ENCODE measurements at places on chromosomes 4 and X.

DNA sequence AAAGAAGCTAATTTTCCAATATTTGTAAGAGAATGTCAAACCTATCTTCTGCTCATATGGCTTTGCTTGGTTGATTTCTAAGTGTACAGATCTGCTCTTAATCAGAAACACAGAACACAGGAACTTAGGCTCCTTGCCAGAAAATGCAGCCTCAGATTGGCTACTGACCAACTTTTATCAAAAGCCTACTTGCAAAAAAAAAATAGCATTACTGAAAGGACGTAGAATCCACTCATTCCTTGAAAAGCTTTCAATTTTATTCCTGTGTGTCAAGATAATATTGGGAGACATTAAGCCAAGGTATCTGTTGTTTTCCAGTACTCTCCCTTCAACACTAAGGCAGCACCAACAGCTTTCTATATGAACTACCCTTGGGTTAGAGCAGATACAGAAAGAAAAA lies 127.6 kb upstream of the INTU start:
- no peak for DNase-seq

- no peak for DNase-seq
These were observed 6.8 kb upstream of the SHOX start for GRCh38 chrX:623599-624315.

GRCh38 chrX:29992083-29992482 lies 223.3 kb upstream of the MAGEB2 start:
- no peak for DNase-seq

DNA sequence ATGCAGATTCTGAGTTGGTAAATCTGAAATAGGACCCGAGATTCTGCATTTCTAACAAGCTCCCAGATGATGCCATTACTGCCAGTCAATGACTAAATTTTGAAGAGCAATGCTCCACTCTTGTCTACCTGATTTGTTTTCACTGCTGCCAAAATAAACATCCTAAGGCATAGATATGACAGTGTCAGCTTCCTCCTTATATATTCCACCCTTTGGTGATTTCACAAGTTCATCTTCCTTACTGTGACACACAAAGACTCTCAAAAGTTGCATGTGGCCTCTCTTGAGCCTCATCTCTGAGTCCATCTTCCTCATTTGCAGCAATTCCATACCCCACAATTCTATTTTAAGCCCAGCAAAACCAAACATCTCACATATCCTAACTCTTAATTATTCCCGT lies 110.9 kb downstream of the FBXW7 start:
- no peak for DNase-seq

DNA sequence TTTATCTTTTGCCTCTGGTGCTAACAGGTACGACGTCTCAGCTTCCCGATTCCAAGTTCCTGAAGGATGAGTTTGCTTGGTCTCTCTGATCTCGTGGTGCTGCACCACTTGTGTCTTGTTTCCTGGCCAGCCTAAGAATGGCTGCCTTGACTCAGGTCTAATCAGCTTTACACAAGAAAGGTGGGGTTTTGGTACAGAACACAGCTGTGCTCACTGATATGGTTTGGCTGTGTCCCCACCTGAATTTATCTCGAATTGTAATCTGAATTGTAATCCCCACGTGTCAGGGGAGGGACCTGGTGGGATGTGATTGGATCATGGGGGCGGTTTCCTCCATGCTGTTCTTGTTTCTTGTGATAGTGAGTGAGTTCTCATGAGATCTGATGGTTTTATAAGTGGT lies 305.3 kb upstream of the NOCT start:
- DNase-seq: no peak

GRCh38 chr4:29805916-29806480 lies 914.2 kb upstream of the PCDH7 start:
- DNase-seq: no peak

- DNase-seq: peak; percentile 39
These were observed 150.4 kb downstream of the MGST2 start for GRCh38 chr4:139815778-139816601.

GRCh38 chr4:28443801-28444412 lies 1583.3 kb downstream of the STIM2 start:
- DNase-seq: no peak

- no peak for DNase-seq
These were observed 25.8 kb downstream of the PDGFRA start for GRCh38 chr4:54254915-54255246.

DNA sequence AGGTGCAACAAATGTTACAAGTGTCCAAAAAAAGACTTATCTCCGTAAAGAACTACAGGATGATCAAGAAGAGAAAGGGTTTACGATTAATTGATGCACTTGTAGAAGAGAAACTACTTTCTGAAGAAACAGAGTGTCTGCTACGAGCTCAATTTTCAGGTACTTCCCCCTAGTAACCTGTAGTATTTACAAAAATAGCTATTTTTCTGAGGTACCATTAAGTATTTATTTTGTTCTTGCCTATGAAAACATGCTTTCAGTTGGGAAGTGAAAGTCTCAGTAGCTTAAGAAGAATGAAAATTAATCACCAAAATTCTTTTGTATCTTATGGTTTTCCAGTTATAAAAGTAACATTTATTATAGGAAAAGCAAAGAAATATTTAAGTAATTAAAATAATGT lies 5.9 kb downstream of the THAP9 start:
- no peak for DNase-seq

DNA sequence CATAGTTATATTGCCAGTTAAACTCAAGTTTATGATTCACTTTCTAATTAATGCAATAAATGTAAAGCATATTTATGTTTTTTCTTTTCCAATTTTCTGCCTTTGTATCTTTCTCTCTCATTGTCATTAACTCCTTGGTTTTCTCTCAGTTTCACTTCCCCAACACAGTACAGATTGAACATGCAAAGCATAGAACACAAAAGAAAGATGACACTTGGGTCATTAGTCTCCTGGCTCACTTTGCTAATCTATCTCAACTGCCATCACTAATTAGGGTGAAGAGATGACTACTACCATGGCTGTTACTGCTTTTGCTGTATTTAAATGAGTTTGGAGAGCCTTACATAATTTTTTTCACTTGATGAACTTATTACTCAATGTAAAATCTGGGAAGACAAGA lies 12.3 kb upstream of the NAA11 start:
- no peak for DNase-seq

- DNase-seq: no peak
These were observed 10.5 kb downstream of the RASSF6 start for GRCh38 chr4:73609706-73610105.

GRCh38 chr4:31598639-31599038 lies 878.5 kb downstream of the PCDH7 start:
- no peak for DNase-seq

DNA sequence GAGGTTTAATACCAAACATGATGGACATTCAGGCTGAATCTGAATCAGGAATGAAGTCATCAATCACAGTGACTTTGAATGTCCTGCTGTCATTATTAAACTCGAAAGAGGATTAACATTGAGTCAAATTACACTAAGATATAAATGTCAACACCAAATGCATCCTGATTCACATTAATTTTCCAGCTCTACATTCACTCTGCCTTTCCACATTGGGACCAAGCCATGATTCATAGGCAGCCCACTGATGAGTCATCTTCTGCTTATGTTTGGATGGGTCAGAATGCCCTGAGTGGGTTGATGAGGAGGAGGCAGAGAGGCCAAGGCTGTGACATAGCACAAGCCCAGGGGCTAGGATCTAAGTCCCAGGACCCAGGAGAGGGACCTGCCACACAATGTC lies 247.6 kb upstream of the RPS6KA3 start:
- DNase-seq: no peak

- DNase-seq: no peak
These were observed 14.3 kb downstream of the TEC start for GRCh38 chr4:48255072-48255958.

- DNase-seq: no peak
These were observed 61.2 kb upstream of the AFAP1 start for GRCh38 chr4:8000721-8001491.

GRCh38 chr4:113057891-113058290 lies 8.4 kb downstream of the ANK2 start:
- no peak for DNase-seq

- DNase-seq: no peak
These were observed 242.3 kb upstream of the PPARGC1A start for GRCh38 chr4:24131954-24132673.

- DNase-seq: no peak
These were observed 15.2 kb downstream of the CTBP1 start for GRCh38 chr4:1233641-1234308.

- no peak for DNase-seq
These were observed 51.1 kb downstream of the WDFY3 start for GRCh38 chr4:84915396-84915780.

DNA sequence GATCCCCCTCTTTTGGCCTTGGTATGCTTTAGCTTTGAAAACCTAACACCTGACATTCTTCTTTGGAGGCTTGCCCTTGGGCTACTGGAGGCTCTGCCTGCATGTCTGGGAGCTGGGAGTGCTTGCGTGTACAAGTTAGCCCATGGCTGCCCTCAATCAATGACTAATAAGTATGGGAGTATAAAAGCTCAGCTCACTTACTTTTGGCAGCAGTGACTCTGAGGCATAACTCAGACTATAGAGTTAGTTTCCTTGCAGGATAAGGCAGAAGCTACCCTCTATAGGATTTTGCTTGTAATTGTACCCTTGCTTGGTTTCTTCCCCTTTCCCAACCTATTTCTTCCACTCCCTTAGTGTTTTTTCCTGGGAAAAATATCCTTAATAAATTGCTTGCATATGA lies 247.9 kb downstream of the PPP1R2C start:
- DNase-seq: no peak

GRCh38 chr4:3136454-3136853 lies 62.0 kb downstream of the HTT start:
- DNase-seq: no peak

DNA sequence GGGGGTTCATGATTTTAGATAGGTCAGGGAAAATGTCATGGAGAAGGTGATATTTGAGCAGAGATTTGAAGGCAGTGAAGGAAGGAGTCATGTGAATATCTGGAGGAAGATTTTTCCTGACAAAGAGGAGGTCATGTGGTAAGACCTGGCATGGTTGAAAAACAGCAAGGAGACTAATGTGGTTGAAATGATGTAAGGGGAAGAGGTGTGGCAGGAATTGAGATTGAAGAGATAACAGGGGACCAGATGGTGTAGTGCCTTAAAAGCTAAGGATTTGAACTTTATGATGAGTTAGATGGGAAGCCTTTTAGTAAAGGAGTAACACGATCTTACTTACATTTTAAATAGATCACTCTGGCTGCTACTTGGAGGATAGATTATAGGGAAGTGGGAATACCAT lies 210.9 kb downstream of the RTL9 start:
- DNase-seq: no peak

- DNase-seq: no peak
These were observed 140.3 kb downstream of the SH3KBP1 start for GRCh38 chrX:19746919-19747651.

GRCh38 chrX:67724359-67725110 lies 180.7 kb downstream of the AR start:
- DNase-seq: no peak

DNA sequence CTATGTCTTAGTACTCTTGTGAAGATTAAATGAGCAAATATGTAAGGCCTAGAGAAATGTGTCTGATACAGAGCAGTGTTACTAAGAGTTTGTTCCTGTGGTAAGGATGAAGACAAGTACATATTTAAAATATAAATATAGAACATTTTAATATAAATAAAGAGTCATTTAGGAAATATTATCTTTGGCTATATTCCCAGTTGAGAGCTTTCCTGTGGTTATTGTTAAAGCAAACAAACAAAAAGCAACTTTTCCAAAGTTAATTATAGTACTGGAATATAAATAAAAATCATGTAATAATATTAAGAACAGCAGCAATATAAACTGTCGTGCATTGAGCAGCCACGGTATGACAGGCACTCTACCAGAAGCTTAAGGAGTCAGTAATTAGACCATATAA lies 472.5 kb downstream of the INPP4B start:
- no peak for DNase-seq

- peak; percentile 45 for DNase-seq
These were observed 80.6 kb downstream of the PBDC1 start for GRCh38 chrX:76253432-76253831.

GRCh38 chr4:185638093-185638492 lies 102.8 kb upstream of the PDLIM3 start:
- DNase-seq: no peak

GRCh38 chr4:129346734-129347133 lies 250.8 kb downstream of the C4orf33 start:
- DNase-seq: no peak

GRCh38 chr4:78784236-78784865 lies 8.2 kb downstream of the BMP2K start:
- no peak for DNase-seq

- DNase-seq: no peak
These were observed 80.0 kb downstream of the ALPK1 start for GRCh38 chr4:112377171-112377570.

Data from CD4-positive, alpha-beta T cell treated with Interleukin-1 beta for 1 hour (primary cell).